ENCODE measurements at places on chromosomes 4 and X.

DNA sequence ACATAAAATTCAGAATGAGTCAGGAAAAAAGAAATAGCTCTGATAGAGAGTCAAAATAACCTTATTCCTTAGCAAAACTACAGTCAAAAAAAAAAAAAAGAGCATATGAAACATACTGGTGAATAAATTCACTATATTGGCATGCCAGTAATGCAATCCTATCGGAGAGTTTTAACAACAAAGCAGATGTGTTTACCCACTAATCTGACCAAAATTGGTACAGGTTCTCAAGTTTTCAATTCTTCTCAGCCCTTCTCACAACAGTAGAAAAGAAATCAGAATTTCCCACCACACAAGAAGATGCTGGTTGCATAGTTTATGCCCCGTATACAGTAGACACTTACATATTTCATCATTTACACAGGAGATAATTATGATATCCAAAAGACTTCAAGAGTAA, 59.4 kb downstream of the LCORL start:
- no peak for DNase-seq

GRCh38 chr4:141771889-141772830, 135.8 kb downstream of the IL15 start:
- DNase-seq = no peak

DNA sequence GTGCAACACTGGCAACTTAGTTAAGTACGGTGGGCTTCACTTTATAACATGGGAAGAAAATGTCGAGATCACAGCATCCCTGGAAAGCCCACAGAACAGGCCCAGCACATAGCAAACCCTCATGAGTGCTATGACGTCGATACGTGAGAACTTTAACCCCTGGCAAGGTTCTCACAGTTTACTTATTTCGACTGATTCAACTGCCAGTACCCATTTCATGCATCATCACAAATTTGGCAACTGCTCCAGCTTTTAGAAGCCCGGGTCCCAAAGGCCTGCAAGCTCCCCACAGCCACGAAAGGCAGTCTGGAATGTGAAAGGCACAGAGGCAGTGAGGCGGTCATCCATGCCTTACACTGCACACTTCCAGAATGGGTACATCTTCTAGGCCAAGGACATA, 41.2 kb downstream of the RELL1 start:
- DNase-seq = no peak

DNA sequence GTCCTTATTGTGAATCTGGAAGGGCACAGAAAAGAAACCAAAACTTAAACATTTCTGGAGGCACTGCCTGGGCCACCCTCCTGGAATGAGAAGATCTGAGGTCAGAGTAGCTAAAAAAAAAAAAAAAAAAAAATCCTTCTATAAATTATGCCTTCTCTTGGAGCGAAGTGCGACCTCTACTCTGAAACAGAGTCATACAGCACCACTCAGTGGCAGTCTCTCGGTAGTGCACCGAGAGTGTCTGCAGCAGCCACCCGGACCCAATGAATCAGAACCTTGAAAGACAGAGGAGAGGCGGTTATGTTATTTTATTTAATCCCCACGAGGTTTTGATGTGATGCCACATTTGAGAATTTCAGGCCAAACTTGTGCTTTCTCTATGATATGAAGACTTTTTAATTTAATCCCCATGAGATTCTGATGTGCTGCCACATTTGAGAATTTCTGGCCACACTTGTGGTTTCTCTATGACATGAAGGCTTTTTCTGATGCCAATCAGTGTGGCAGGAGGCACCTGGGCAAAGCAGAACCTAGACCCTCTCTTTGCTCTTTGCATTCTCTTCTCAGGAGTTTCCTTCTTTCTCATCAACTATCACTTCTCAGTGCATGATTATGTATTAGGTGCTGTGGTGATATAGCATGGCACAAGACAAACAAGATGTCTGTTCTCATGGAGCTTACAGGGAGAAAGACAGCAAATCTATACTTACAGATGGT, 5.6 kb upstream of the CT47C1 start:
- DNase-seq = no peak

- DNase-seq = peak; percentile 92
These were observed 3.7 kb downstream of the PPP1R3F start for GRCh38 chrX:49273181-49273727.

DNA sequence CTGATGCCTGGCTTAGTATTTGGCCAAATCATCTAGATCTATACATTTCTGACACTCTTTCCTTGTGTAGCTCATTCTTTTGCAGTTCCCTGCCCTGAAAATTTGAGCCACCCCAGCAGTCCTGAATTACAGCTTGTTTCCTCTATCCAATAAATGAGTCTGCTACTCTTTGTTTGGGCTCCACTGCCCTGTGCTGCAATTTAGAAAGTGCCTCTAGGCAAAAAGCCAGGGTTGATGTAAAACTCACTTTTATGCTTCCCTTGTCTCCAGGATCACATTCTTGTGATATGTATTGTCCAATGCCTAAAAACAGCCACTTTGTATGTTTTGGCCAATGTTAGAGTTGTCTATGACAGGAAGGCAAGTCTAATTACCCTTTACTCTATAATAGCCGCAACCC, 101.7 kb upstream of the MAP3K15 start:
- DNase-seq = no peak

DNA sequence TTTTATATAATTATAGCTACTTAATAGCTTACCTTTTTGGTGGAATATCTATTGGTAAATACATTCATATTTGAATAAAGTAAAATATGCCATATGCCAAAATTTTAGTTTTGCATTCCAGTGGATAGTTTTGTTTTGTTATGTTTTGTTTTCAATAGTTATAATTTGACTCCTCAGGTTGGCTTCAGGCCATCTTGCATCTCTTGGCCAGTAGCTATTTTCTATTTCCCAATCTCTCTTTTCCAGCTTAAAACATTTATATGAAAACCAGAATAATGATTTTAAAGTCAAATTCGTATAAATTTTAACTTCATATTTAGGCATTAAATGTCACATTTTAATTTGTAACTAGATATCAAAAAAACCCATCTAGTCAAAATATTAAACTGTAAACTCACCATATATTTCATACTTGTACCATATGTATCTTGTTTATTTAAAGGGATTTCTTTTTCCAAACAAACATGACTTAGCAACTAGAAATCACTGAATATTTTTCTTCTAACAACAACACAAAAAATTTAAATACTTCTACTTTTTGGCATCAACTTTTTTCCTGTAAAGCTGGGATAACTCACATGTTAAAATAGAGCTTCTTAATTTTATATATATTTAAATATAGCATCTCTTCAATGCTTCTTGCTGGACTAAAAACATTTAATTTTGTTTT, 1209.6 kb downstream of the PCDH7 start:
- DNase-seq = no peak

DNA sequence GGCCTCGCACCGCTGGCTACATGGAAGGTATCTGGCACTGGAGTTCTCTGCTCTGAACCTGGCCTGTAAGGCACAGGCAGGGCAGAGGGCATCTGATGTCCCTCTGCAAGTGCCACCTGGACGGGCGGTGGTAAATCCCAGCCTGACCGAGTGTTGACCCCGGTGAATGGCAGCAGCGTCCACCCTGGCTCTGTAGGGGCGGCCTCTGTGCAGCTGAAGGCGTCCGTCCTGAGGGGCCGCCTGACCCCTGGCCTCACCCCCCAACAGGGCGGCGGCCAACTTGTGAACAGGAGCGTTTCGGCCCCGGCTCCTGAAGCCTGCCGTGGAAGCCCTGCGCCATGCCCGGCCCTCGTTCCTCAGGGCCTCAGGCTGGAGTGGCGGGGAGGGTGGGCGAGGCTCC, 51.4 kb downstream of the CPZ start:
- DNase-seq = no peak

GRCh38 chr4:24912252-24913118, at the start of gene CCDC149:
TSS of gene CCDC149 (minus strand) at chr4:24913042. CDS start at chr4:24912864, 178 bp downstream.
- no peak for DNase-seq
